Activated naive CD4-positive, alpha-beta T cell treated with Interleukin-2 at 50 U/mL for 16 hours (primary cell): ENCODE measurements at places on chromosomes 13 and 19.

DNA sequence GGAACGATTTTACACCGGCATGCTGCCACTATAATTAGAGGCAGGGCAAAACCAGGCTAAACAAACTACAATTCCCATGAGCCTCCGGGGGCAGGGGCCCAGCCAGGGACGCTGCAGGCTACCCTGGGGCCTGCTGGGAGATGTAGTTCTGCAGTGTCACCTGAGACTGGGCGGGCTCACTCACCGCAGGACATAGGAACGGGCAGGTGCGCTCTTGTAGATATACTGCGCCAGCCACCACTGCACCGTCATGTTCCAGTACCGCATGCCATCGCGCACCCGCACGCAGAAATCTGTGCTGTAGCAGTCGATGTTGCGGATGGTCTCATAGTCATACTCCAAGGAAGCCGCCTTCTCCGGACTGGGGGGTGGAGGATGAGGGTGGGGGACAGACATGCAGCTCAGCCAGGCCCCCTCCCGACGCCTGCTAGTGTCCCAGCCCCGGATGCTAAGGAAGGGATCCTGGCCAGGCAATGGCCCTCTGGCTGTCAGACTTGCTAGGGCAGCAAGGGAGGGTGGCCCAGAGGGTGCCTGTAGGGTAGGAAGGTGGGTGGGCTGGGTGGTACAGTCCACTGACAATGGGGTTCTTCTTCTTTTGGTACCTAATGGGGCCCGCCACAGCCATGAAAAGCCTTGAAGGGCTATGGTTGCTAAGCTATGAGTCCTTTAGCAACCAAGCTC lies 5.8 kb upstream of the TMC4 start:
- DNase-seq = peak; percentile 23

- DNase-seq = no peak
Measured at GRCh38 chr13:68481130-68481529, 1251.0 kb upstream of the PCDH9 start.

GRCh38 chr13:52896827-52897659 lies 48.6 kb upstream of the PCDH8 start:
- DNase-seq = no peak

DNA sequence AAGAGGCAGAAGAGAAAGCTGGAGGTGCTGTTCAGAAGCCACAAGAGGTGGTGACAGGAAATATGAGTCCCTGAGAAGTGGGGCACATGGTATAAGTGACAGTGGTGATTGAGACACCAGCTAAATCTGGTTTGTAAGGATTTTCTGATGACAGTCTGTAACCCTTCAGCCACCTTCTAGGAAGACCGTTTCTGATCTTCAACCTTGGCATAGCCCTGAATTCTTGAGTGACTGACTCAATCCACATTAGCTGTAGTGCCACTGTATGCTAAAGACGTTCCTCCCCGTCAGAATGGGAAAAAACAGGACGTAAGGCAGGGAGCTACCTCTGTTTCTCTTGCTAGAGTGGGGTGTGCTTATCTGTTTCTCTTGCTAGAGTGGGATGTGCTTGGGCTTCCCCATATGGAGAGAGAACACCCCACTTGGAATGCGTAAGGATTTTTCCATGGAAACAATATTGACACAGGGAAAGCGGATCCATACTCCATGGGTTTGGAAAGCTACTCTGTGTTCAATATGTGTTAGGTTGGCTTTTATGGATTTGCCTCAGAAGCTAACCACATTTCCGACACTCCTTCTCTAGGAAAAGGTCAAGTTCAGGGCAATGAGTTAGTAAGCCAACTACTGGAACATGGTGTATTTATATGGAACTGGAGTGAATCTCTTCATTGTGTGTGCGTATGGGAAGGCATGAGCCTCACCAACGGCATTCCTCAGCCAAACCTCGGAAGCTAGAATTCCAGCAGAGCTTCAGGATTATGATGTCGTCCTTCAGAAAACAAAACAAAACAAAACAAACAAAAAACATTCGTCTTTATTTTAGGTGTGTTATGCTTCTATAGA lies 948.8 kb upstream of the SLC10A2 start:
- DNase-seq = no peak

GRCh38 chr19:21902571-21902970 lies 66.6 kb upstream of the ZNF43 start:
- DNase-seq = no peak

DNA sequence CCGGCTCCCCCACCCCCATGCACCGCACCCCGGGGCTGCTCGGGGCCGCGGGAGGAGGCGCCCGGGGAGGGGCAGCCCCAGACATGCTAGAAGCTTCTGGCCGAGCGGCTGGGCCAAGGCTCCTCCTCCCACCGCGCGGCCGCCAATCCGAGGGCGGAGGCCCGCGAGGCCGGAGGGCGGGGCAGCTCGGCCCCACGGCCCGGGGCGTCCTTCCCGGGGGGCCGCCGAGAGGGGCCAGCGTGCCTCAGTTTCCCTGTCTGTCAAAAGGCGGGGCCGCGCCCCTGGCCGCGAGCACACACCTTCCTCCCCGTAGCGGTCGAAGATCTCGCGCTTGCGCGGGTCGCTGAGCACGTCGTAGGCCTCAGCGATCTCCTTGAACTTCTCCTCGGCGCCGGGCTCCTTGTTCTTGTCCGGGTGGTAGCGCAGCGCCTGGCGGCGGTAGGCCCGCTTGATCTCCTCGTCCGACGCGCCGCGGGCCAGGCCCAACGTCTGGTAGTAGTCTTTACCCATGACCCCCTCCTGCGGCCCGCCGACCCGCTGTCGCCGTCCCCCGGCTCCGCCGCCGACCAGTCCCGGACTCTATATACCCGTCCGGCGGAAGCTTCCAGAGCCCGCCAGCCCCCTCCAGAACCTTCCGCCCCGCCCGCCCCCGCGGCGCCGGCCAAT lies at the start of gene DNAJB1:
DNAJB1 (minus strand) TSS at position 558 of the 666 bp plus-strand sequence; CDS start at position 510, 48 bp downstream.
- peak; percentile 71 for DNase-seq

- no peak for DNase-seq
Measured at GRCh38 chr13:90867336-90867683, 480.2 kb upstream of the MIR17HG start.

- no peak for DNase-seq
Measured at GRCh38 chr19:22602631-22603272, 31.4 kb upstream of the ZNF492 start.

GRCh38 chr19:57512845-57513244 lies 13.1 kb downstream of the ZNF773 start:
- DNase-seq = no peak

- DNase-seq = no peak
Measured at GRCh38 chr19:16532440-16533234, 9.6 kb downstream of the CHERP start.

GRCh38 chr13:47005756-47006414 lies 109.0 kb upstream of the HTR2A start:
- no peak for DNase-seq

GRCh38 chr19:30448386-30449077 lies 76.3 kb downstream of the ZNF536 start:
- no peak for DNase-seq

DNA sequence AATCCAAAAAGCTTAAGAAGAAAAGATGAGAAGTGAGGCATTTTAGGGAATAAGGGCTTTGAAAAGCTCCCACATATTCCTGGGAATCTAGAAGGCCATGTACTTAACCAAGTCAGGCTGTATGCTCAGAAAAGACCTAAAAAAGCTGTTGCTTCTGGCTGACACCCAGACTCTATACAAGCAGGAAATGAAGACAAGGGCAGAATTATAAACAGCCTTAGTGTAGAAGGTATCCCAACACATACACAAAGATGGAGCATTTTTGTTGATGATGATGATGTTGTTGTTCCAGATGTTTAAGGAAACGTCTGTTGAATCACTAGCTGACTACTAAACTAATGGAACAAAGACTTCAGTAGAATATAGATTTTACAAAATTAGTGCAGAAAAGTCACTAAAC lies 26.1 kb upstream of the N4BP2L1 start:
- DNase-seq = no peak

- DNase-seq = no peak
Measured at GRCh38 chr19:31427857-31428256, 78.6 kb upstream of the TSHZ3 start.

DNA sequence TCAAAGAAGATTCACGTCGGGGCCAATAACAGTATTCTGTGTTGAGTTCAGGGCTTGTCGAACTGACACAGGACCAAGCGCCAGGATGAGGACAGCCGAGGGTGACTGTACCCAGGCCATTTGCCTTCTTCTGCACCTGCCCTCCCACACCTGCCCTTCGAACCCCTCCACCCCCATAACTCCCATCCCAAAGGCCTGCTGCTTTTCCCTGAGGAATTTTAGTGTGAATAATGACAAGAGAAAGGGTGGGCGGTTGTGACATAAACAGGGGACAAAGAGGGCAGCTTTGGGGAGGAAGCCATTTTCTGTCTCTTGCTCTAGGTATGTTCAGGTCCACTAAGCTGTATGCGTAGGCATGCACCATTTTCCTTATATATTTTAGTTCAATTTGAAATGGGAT lies 26.1 kb downstream of the GJA3 start:
- no peak for DNase-seq

DNA sequence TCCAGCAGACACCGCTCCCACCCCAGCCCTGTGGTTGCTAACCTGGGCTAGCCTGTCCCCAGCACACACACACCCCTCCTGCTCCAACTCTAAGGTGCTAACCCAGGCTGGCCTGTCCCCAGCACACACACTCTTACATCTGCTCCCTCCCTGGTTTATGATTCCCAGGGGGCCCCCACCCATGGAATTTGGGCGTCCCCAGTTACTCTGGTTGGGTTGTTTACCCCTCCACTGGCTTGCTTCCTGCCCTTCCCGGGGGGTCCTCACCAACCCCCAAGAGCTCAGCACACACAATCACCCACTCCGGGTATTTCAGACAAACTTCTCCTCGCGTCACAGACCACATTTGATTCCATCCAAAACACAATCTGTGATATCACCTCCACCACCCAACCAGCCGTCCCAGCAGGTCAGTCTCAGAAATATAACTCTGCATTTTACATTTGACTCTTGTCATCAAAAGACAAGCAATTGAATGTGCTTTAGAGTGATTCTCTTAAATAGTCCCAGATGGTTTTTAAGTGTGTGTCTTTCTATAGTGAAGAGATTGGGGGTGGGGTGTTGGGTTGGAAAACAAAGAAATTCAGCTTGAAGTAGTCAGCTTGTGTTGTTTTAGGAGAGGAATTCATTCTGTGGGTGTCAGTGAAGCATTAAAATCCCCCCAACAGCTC lies 20.1 kb downstream of the COL4A2 start:
- no peak for DNase-seq

- no peak for DNase-seq
Measured at GRCh38 chr13:51923983-51924539, 62.3 kb downstream of the CCDC70 start.

GRCh38 chr13:111999352-111999751 lies 67.6 kb upstream of the SOX1 start:
- no peak for DNase-seq

GRCh38 chr19:30512176-30513081 lies 140.2 kb downstream of the ZNF536 start:
- no peak for DNase-seq

DNA sequence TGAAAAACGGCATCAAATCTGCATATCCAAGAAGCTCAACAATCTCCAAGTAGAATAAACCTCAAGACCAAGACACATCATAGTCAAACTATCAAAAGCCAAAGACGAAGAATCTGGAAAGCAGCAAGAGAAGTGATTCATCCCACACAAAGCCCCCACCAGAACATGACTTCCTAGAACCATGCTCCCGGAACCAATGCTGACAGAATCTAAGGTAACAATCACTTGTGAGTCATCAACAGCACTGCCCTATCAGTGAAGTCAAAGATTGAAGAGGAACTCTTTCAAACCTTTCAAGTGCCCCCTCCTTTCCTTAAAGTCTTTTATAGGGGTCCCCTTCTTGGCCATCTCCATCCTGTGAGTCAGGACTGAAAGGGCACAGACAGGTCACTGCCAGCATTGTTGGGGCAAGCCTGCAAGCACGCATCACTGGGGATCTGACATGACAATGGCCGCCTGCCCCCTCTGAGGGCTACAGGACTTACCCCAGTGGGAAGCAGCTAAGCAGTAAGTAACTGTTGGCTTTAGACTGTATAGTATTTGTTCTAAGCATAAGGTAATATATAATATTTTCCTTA lies at the start of gene CCDC70:
CCDC70 (plus strand) TSS at position 247 of the 578 bp plus-strand sequence. CDS start 3,443 bp downstream, outside the sequence.
- peak; percentile 15 for DNase-seq

DNA sequence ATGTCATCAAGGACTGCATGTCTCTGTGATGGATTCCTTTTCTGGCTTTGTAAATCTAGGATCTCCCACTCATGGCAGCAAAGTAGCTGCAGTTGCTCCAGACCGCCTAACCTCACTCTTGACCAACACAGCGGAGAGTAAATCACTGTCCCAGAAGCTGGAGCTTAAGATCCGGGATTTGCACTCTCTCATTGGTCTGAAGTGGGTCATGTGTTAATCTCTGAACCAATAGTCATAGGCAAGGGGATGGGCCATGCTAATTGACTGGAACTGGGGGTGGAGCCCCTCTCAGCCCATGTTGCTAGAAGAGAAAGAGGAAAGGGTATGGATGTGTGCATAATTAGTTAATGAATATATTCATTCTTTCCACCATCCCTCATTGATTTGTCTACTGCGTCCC lies 34.0 kb downstream of the VAV1 start:
- no peak for DNase-seq

GRCh38 chr19:46617601-46618000 lies 7.3 kb downstream of the PTGIR start:
- DNase-seq = no peak

- no peak for DNase-seq
Measured at GRCh38 chr19:6826281-6826920, 53.9 kb downstream of the VAV1 start.

- DNase-seq = no peak
Measured at GRCh38 chr19:34577531-34578101, 96.1 kb downstream of the WTIP start.

GRCh38 chr19:9295411-9295849 lies 14.2 kb downstream of the ZNF699 start:
- no peak for DNase-seq

DNA sequence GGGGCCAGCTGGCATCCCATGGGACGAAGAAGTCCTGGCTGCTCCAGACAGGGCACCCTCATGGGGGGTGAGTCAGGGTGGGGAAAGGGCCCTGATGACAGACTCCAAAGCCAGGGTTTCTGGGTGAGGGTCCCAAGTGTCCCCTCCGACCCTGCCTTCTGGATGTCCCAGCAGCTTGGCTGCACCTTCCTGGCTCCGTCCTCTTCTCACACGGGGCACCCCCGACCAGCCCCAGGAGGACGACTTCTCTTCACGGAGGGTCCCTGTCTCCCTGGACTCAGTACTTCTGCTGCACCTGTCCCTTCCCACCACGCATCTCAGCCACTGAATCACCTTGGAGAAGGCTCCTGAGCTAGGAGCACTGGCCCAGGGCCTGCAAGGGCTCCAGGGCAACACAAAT lies 19.9 kb downstream of the MIER2 start:
- no peak for DNase-seq

GRCh38 chr19:1206864-1207450 lies 1.4 kb downstream of the STK11 start:
- DNase-seq = peak; percentile 37

DNA sequence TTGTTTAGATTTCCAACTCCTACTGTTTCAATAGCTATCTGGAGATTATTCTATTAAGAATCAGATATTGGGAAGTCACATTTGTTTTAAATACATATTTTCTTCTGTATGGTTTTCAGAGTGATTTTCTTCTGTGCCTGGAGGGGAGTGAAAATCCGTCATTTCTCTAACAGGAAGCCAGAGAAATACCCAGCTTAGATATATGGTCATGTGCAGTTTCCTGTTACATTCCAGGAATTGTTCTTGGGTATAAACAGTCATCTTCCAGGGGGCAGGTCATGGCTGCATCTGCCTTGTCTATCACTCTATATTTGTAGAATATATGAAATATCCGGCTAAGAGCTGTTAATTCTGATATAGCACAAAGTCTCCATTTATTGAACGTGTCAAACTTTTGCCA lies 77.5 kb upstream of the MIR17HG start:
- DNase-seq = no peak
